ENCODE measurements at places on chromosomes 6 and 20.

DNA sequence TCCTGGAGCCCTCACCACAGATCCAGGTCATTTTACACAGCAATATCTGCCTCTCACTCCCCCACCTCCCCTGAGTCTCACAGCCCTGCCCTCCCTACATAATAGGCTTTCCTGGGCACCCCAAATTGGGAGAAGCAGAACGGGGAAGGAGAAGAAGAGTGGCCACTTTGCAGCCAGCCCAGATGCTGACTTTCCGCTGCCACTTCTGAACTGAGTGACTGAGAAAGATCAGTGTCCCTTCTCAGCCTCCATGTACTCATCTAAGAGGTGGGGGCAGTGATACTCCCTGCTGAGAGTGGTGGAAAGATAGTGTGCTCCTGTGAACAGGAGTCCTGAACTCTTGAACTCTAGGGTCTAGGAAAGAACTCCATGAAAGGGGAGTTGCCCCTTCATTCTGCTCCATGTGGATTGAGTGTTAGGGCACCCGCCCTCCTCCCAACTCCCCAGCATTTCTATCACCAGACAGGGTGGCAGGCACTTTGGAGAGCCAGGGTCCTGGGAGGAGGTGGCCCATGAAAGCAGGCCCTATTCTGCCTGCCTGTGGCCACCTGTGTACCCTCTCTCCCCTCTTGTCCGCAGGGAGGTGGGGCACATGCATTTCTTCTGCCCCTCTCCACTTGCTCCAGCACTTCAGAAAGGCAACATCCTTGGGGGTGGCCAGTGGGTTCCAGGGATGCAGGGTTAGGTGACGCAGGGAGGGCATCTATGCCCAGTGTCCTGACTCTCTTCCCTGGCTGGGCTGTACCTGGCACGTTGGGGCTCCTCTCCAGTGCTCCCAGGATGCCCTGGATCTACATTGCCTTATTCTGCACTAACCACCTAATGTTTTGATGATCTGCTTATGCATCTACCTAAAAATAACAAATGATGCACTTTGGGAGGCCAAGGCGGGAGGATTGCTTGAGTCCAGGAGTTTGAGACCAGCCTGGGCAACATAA lies 38.3 kb upstream of the MRPS18A start:
- no peak for DNase-seq

GRCh38 chr20:32019156-32019510 lies 8.9 kb downstream of the CCM2L start:
- no peak for DNase-seq

GRCh38 chr6:134245041-134245440 lies 72.9 kb downstream of the SGK1 start:
- DNase-seq: no peak

GRCh38 chr6:116206231-116206903 lies 47.5 kb downstream of the TSPYL4 start:
- no peak for DNase-seq

- DNase-seq: no peak
Measured at GRCh38 chr6:112332274-112332673, 14.9 kb upstream of the RFPL4B start.

DNA sequence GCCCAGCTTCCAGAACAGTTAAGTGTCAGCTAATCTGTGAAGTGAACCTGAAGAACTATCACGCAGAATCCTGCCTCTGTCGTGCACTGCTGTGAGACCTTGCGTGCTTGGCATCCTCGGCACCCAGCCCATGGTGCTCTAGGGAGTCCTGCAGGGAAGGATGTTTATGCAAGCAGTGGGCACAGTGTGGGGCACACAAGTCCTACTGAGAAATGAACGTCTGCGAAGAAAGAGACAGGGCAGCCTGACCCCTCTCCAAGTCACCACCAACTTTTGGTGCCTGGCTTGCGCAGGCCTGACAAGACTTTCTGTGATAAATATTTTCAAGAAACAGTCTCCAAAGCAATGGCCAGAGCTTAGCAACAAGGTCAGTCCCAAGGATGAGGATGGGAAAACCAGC lies 68.0 kb downstream of the MYH7B start:
- DNase-seq: no peak

DNA sequence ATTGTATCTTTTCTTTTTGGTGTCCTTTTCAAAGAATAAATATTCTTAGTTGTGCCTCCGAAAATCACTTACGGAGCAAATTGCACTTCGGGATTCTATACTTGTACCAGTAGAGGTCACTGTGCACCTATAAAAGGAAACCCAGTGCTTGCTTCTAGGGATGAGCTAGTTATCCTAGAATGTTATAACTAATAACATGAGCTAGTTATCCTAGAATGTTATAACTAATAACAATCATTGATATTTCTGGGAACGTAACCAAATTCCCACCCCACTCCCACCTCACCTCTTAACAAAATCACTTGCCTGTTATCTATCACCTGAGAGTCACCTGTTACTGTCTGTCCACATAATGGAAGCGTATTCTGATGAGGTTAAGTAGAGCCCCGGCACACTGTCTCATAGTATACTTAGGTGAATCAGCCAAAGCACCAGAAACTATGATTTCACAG lies 126.9 kb upstream of the TIAM2 start:
- DNase-seq: no peak

DNA sequence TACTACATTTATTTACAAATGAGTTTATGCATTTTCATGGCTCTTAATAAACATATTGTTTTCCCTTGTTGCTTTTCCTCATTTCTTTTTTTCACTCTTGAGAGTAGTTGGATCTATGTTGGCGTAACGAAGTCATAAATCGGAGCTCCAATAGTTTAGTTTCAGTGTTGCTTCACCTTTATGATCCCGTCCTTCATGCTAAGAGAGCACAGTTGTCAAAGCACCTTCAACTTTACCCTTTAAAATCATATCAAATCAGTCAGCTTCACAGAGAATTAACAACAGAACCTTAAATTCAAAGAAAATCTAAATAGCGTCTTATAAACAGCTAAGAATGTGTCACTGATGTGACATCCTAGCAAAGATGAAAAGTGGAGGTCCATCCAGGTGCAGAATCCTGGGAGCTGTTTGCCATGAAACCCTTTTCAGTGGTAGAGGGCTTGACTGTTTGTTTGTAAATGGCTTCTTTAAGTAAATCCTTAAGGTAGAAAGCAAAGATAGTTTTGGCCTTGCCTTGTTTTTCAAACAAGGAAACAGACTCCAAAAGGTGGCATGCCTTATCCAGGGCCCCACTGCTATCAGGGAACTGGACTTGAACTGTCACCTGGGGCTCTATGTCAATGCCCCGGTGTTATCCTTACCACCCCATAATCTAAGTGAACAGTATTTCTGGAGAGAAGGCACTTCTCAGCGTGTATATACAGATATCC lies 148.4 kb downstream of the AKAP7 start:
- no peak for DNase-seq

- no peak for DNase-seq
Measured at GRCh38 chr6:22320750-22321149, 23.9 kb upstream of the PRL start.

GRCh38 chr6:22954749-22955385 lies 385.5 kb downstream of the HDGFL1 start:
- DNase-seq: no peak

DNA sequence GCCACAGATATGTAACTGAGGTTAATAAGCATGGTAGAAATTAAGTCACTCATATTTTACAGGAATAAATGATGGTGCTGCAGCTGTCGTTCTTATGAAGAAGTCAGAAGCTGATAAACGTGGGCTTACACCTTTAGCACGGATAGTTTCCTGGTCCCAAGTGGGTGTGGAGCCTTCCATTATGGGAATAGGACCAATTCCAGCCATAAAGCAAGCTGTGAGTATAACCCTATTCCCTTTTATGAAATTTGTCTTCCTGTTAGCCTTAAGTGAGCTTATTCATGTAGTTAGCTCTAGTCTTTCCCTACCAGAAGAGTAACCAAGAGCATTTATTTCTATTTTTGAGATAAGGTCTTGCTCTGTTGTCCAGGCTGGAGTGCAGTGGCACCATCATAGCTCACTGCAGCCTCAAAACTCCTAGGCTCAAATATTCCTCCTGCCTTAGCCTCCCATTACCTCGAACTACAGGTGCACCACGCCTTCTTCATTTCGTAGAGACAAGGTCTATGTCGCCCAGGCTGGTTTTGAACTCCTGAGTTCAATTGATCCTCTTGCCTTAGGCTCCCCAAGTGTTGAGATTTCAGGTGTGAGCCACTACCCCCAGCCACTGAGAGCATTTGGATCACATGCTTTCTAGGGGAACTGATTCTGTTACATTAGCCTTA lies 12.0 kb downstream of the TCP1 start:
- no peak for DNase-seq

DNA sequence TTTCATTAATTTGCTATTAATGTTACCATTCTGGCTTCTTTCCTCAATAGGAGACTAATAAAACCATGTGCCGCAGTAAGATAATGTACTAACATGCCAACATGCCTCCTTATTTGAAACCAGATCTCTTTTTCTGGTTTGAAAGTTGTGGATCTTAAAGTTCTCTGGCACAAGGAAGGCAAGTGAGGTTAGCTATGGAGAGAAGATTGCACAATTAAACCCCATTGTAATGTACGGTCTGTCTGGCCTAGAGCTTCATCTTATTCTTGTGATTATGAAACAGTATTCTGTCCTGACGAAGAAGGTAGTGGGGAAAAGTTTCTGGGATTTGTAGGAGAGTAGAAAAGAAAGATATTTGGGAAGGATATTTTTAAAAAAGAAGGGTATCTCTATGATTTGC lies 68.4 kb downstream of the EYA4 start:
- no peak for DNase-seq

GRCh38 chr6:63467247-63467954 lies 104.9 kb upstream of the LOC128125822 start:
- DNase-seq: no peak

- no peak for DNase-seq
Measured at GRCh38 chr6:10140824-10141223, 274.1 kb downstream of the TFAP2A start.

DNA sequence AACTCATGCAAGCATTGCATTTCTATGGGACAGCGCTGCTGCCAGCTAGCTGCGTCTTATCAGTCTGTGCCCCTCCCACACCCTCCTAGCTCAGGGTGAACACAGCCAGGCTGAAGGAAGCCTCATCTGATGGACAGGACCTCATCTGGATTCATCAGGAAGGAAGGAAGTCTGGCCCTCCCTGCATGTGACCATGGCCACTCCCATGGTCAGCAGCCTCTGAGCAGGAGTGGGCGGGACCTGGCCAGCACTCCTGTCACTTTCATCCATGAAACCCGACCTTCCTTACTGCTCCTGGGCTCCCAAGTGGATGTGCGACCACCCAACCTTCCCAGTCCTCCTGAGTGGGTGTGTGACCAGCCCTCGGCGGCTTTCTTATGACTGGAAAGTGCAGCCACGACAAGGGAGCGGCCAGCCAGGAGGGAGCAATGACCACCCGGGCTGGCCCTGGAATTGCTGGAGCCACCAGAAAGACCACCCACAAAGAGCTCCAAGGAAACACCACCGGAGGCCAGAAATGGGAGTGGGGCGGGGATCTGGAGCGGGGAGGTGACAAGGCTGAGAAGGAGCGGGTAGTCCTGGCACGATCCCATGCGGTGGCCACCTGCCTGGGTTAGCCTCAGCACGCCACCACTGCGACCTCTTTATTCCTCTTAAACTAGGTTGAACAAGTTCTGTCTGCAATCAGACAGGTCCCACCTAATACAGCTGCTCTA lies 241.2 kb downstream of the TTLL2 start:
- no peak for DNase-seq

DNA sequence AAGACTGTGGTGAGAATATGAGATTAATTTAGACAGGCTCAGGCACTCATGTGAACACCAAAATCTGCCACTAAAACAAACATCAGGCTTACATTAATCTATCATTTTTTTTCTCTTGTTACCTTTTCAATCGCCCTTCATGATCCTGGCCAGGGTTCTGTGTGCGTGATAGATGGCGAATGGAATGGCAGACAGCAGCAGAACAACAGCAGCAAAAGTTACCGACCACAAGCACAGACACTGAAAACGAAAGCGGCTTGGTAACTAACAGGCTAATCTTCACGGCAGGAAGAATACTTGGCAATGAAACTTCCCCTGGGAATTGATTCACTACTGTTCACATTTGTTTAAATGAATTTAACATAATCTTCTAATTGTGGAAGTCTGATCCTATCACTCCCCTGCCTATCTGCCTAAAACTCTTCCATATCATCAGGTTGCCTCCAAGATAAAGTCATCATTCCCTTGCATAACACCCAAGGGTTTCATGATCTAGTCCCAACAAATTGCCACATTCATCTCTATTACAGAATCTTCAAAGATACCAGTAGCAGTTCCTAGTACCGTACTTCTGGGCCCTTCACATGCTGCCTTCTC lies 28.7 kb downstream of the PTPRK start:
- no peak for DNase-seq

DNA sequence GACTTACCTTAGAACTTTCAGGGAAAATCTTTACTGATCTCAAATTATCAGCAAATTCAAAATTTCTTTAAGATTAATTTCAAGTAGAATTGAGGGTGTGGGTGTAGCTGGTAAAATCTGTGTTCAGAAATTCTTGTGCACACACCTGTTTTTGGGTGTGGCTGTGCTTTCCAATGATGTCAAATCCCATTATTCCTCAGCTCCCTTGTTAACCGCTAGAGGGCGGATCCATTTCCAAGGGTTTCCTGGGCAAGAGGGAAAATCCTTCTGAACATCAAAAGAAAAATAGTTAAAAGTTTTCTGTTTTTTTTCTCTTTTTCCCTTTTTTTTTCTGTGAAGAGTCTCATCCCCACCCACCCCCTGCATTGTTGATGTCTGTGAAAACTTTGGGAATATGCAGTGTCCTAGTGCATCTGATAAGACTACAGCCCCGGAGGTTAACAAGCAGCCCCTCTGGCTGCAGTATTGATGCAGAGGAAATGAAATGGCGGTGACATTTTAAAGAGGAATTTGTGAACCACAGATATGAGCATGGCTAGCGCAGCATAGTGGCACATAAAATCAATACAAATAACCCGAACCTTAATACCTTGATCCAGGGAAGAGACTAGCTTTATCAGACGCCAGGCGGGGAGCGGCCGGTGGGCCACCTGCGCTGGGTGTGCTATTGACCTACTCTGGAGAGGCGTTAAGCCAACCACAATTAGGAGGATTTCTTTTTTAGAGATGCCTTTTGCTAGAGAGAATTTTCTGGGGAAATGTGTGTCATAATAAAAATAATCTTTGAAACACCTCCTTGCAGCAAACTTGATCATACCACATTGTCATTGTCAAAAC lies 130.9 kb downstream of the FOXA2 start:
- no peak for DNase-seq

DNA sequence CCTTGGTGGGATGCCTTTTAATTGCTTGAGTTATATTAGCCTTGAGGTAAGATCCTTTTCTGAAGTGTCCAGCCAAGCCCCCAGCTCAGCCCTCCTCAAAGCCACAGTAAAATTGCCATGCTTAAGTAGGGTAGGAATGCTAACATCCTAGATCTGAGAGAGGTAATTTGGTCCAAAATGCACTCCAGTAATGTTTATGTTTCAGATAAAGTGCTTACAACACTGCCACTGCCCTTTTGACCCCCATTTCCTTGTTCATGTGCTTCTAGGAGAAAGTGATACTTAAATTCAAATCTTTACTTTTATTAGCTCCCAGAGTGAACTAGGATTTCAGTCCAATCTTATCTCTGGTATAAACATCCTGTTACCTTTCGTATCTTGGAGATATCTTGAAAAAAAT lies 318.0 kb downstream of the BMP2 start:
- DNase-seq: no peak

- no peak for DNase-seq
Measured at GRCh38 chr20:45952861-45953260, 18.4 kb downstream of the PCIF1 start.
